ENCODE measurements at places on chromosomes 4 and X.

- no peak for DNase-seq
Measured at GRCh38 chr4:26583538-26583864, 383 bp upstream of the TBC1D19 start.

- DNase-seq = no peak
Measured at GRCh38 chr4:13331827-13332226, 152.3 kb downstream of the RAB28 start.

DNA sequence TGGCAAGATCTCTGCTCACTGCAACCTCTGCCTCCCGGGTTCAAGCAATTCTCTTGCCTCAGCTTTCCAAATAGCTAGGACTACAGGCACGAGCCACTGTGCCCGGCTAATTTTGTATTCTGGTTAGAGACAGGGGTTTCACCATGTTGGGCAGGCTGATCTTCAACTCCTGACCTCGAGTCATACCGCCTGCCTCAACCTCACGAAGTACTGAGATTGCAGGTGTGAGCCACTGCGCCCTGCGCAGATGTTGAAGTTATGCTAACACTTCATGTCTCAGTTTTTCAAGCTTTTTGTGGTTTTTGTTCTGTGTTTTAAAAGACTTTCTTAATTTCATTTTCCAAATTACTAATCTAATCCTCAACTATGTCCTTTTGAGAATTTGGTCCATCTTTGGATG lies 154.4 kb upstream of the TLL1 start:
- no peak for DNase-seq

DNA sequence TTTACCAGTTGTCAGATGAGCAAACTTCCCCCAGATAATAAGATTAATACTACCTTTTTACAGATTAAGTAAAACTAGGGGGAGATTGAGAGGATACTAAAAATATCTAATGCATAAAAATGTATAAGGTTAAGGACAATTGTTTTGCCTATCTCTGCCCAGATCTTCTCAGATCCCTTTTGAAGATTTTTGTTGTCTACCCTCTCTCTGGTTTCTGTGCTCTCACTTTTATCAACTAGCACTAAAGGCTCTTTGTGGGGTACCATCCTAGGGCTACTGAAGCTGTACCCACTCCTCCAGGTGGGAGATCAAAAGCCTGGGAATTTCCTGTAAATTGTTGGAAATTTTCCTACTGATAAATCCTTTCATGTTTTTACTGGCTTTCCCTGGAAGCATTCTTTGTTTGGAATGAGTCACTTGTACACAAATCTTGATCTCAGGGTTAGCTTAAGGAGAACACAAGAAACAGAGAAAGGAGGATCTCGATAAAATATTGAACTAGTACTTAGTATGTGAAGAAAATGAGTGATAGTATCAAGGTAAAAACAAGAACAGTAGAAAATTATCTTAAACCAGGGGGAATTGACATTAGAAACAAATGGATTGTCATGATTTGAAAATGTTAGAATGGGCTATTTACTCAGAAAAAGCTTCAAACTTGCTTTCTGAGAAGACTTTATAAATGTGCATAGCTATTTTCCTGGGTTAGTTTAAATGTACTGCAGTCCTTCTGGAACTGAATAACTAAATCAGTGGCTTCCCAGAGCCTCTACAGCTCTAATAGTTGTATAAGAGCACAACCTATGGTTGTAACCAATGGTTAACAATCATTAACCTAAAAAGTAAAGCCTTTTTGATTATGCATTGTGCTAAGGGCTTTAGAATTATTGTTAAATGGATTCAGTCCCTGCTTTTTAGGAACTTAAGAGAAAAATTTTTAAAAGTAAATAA lies 679.9 kb upstream of the MAGEB2 start:
- no peak for DNase-seq

DNA sequence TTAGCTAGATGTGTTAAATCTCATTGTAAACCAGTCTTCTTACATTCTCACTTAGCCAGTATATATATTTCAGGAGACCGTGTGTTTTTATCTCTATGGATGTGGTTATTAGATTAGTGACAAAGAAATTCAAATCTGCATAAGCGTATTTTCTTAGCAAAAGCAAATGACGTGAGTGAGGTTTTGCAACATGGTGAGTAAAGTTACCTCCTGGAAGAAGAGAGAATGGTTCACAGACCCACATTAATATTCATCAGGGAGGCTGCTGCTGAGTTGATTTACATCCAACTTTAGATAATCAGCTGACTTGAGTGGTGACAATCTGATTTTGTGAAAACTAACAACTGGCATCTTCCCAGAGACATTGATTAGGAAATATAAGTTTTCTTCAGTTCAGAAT lies 589.9 kb upstream of the GALNT7 start:
- no peak for DNase-seq

- no peak for DNase-seq
Measured at GRCh38 chr4:107094332-107094731, 58.2 kb upstream of the DKK2 start.

GRCh38 chr4:24979554-24979953 lies 51.2 kb downstream of the LGI2 start:
- no peak for DNase-seq

- DNase-seq = no peak
Measured at GRCh38 chr4:152422817-152423320, 113.0 kb downstream of the FBXW7 start.

DNA sequence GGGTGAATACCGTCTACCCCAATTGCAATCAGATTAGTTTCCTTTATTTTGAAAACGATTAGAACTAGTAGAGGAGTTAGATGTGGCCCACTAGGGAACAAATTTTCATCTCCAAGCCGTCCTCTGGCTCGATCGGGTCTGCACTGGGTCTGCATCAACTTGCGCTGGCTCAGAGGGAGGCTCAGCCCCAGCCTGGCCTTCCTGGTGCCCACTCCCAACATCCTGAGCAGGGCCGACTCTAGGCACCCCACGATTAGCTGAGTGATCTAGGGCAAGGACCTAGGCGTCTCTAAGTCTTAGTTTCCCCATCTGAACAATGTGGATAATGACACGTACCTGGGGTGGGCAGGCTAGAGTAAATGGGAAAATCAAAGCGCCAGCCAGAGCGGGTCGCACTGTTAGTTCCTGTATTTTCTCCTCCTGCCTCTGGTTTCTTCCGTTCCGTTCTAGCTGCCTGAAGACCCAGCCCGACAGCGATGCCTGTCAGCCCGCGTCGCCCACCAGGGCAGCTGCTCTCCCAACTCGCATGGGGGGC lies 7.7 kb upstream of the HAND2 start:
- no peak for DNase-seq

DNA sequence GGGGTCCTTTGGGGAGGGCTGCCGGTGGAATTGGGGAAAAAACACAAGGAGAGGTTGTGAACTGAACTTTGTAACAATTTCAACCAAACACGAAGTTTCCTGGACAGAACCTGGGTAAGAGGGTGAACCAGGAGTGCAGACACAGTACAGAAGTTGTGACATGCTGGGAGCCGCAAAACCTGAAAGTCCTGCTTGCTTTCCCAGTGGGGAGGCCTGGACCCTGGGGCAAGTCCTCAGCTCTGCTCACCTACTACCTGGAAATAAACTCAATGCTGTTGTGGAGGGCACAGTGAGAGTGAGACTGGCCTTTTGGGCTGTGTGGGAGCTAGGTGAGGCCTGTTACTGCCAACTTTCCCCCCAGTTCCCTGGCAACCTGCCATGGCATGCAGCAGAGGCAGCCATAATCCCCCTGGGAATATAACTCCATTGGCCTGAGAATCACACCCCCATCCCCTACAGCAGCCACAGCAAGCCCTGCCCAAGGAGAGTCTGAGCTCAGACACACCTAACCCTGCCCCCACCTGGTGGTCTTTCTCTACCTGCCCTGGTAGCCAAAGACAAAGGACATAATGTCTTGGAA lies 162.8 kb downstream of the THOC2 start:
- no peak for DNase-seq

DNA sequence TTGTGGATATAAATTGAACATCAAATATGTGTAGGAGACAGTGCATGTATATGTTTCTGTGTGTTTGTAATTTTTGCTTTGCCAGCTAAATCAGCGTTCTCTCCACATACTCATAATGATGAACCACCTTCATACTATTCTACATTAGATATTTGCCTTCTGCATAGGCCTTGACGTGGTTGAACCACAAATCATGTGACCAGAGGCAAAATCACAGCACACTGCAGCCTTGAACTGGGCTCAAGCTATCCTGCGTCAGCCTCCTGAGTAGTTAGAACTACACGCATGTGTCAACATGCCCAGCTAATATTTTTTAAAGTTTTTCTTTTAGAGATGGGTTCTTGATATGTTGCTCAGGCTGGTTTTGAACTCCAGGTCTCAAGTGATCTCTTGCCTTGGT lies 9.5 kb downstream of the UBQLN2 start:
- no peak for DNase-seq

GRCh38 chr4:2047781-2048581 lies 11.1 kb upstream of the NAT8L start:
- no peak for DNase-seq

GRCh38 chr4:142044271-142044670 lies 407.9 kb downstream of the IL15 start:
- DNase-seq = no peak

DNA sequence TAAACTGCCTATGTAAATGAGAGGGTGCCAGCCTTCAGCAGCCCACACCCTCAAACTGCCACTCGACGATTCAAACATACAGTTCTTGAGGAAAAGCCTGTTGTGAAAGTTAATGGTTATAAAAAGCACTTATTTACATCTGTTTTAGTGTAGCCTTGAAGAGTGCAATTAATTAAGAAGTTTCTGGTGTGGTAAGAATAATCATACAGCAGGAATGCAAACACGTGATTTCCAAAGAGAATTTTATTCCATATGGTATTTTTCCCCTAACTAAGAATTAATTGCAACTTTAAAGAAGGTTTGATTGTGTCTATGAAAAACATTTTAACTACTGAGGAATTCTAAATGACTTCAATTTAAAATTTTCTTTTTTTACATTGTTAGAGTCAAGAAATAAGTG lies 176.3 kb upstream of the PITX2 start:
- no peak for DNase-seq

DNA sequence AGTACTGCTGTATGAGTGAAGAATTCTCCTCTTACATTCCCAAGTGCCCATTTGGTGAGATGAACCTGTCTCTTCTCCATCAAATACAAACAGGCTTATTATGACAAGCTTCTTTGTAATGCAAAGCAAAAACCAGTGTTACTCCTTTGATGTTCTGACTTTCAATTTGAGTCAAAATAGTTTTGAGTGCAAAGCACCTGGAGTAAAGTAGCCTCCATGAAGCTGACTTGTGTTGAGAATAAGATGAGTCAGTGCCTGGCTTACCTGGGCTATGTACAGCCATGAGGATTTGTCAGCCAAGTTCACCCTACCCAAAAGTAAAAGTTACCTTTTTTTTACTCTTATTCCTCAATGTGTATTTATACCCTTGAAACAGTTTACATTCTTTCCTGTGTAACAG lies 132.5 kb upstream of the FMR1 start:
- DNase-seq = no peak

GRCh38 chr4:73869130-73870055 lies at the start of gene CXCL1:
Gene CXCL1 (plus strand): TSS chr4:73869393. CDS start chr4:73869471, 78 bp downstream.
- no peak for DNase-seq

GRCh38 chrX:65697211-65697641 lies 29.8 kb downstream of the MSN start:
- DNase-seq = no peak

DNA sequence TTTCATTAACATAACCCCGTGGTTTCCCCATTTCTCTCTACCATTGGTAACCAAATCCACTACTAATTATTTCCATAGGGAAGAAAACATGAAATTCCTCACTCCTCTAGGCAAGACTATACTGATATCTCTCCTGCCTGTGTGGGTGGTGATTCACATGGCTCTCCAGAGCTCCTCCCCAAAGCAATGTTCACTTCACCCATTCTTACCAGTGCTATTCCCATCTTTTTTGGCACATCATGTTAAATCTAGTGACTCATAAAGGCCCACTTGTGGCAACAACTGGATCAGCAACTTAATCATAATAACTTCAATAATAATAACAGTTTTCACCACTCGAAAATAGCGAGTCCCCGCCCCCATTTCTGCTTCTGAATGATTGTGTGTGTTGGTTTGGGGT lies 6.1 kb upstream of the HCCS start:
- no peak for DNase-seq

GRCh38 chr4:113050837-113051236 lies 1.4 kb downstream of the ANK2 start:
- no peak for DNase-seq

GRCh38 chrX:11553594-11553993 lies 112.1 kb downstream of the ARHGAP6 start:
- DNase-seq = no peak

DNA sequence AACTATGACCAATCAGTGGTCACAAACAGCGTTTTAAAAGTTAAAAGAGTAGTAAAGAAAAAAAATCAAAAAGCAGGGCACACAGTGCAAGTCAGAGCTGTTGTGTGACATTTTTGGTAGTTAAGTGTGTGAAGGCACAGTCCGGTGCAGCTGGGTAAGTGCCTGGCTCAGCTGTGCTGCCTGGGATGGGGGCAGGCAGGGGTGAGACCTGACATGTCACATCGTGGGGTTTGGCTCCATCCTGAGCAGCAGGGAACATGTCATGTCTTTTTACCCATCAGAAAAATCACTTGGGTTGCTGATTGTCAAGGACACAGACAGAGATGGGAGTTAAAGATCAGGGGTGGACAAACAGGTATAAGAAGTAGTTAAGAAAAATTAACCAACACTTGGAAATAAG lies 125.1 kb downstream of the NSUN7 start:
- no peak for DNase-seq

DNA sequence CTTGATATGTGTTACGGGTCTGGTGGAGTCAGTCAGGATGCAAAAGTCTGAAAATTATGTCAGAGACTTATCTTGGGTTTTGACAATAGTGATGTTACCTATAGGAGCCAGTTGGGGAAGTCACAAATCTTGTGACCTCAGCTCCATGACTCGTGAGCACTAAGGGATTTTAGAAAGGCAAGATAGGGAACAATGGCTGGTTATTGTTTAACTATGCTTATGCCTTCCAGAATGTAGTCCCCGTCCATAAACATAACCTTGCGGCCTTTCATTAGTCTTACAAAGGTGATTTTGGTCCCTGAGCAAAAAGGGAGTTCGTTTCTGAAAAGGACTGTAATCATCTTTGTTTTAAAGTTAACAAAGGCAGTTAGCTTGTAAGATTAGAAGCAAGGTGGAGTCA lies 23.9 kb upstream of the GATB start:
- DNase-seq = no peak

GRCh38 chr4:8664031-8664805 lies 71.7 kb downstream of the CPZ start:
- no peak for DNase-seq

GRCh38 chr4:183808097-183808456 lies 97.0 kb upstream of the STOX2 start:
- DNase-seq = no peak

DNA sequence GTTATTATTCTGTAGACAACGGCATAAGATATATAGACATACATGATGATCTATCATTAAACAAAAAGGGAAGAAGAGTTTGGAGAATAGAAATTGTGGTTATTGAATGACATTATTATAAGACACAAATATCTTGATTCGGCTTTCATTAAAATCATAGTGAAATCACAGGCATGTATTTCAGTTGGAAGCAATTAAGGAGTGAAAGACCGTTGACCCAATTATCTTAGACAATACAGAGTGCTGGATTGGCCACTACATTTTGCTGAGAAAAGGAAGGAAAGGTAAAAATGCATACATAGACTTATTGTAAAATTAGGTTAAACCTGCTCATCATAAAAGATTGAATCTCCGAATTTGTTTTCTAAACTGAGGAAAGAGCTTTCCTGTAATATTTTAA lies 209.8 kb downstream of the KCNIP4 start:
- DNase-seq = no peak
